ENCODE measurements at places on chromosomes 13 and 19. TPM values are rescaled to one million over a fixed set of nuclear protein-coding genes. Genes with fewer than 3 reads are reported as not detected.
A peak's percentile ranks its signal among the peaks of the same experiment; 100 is the strongest.

DNA sequence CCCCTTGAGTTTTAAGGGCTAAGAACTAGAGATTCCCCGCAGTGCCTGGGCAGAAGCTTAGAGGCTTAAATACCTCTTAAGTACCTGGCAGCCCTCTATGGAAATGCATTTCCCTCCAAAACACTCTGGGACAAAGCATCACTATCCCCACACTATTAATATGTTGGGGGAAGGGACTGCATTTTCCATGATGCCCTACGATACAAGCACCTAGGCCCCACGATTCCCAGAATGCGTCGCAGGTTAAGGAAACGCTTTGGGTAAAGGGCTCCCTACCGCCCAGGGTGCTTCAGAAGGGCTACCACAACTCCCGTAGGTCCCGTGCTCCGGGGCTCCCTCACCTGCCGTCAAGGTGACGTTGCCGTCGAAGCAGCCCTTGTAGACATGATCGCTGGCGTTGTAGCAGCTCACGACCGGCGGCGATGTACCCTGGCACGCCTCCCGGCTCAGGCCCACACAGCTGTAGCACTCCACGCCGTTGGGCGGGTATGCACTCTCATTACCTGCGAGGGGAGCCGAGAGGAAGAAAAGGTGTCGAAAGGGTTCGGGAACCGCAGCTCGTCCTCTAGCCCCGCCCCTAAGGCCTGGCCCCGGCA is 2.5 kb downstream of the LYPD3 start:
- DNase-seq: no peak

DNA sequence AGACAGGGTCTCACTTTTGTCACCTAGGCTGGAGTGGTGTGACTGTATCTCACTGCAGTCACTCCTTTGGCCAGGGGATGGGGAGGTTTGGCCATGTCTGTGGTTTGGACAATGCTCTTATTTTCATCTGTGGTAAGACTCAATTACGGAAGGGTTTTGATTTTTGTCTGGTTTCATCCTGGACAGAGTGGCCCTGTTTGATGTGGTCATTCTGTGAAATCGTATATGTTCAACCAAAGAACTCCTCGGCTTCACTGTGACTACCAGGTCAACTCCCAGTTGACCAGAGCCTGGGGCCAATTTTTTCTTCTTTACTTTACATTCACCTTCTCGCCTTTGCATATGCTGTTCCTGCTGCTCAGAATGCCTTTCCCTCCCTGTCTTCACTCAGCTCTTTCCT is 6.8 kb upstream of the CCDC124 start:
- no peak for DNase-seq

DNA sequence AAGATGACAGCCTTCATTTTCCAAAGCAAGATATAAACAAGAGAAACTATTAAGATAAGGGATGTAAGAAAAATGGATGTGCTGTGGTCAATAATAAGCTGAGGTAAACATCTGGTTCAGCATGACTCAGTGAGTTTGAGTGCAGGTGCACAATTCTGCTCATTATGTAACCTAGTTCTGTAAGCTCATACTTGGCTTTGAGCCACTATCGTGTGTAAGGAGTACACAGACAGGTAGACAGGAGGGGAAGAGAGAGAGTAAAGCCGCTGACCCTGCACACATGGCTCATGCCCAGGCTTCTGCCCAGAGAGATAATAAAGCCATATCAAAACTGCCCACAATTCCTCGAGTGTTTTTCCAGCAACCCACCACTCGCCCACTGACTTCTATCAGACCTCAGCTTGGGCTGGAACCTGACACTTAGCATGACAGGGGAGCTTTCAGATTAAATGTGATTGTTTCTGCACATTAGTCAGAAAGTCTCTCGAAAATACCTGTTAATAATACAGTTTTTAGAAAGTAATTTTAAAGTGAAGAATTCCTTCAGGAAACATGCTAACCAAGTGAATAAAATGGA is 51.7 kb downstream of the ZNF91 start:
- DNase-seq: no peak

DNA sequence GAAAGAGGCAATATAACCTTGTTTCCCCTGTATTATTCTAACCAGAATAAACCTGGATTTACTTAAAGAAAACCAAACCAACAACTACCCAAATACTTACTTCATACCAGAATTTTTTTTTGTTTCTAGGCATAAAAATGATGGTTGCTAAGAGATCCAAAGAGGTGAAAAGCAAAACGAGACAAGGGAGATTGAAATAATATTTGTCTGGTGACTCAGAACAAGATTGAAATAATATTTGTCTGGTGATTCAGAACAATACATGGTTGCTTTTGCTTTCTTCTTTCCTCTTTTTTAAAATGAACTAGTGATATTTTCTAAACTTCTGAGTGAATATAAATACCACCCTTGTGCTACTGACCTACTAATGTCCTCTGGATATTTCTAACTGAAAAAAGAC is 592.9 kb downstream of the KCTD12 start:
- no peak for DNase-seq

GRCh38 chr13:81048026-81048461 is 707.1 kb upstream of the SPRY2 start:
- no peak for DNase-seq

GRCh38 chr13:111532111-111532510 is 211.7 kb downstream of the TEX29 start:
- DNase-seq: no peak

- DNase-seq: no peak
Observed at GRCh38 chr13:27006519-27007161, 165.0 kb downstream of the USP12 start.

- DNase-seq: no peak
Observed at GRCh38 chr19:17357724-17358123, 19.4 kb downstream of the PLVAP start.

DNA sequence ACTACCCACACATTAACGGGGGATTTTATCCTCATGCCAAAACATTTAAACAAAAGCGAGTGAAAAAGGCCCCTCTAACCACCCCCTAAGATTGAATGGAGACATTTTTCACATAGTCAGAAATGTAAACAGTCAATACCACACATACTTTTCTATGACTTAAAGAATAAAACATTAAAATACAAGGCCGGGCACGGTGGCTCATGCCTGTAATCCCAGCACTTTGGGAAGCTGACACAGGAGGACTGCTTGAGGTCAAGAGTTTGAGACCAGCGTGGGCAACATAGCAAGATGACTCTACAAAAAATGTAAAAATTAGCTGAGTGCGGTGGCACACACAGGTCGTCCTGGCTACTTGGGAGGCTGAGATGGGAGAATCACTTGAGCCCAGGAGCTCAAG is 47.3 kb downstream of the MPHOSPH8 start:
- DNase-seq: no peak

DNA sequence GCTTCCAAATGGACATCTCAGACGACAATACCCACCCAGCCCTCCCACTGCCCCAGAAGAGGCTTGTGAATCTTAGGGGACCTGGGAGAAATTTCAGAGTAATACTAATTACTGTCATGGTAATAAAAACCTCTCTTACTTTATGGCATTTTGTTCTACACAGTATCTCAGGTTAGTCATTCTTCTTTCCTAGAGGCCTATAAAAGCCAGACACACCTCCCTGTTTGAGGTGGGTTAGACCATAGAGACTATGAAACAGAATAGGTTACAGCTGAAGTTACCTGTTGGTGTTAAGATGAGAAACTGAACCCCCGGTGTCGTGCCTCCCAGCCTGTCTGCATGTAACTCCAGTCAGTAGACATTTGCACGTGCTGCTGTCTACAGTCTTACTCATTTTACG is 113.9 kb downstream of the SLC7A1 start:
- no peak for DNase-seq

DNA sequence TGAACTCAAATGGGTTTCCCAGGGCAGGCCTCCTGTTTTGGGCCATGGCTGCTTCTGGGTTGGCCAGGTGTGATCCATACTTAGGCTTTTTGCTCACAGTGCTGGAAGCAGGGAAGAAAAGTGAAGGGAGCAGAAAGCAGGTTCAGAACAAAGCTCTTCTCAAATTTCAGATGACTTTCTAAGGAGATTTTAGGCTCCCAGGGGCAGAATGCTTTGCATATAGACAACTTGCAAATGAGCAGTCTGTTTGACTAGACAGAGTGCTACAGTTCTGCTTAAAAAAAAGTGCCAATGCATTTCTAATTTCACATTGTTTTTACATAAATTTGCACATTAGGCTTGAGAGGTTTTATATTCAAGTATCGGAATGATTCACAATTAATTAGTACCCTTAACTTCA is 2.6 kb upstream of the SLC10A2 start:
- DNase-seq: no peak

- DNase-seq: no peak
Observed at GRCh38 chr13:39818953-39819352, 163.5 kb downstream of the COG6 start.

DNA sequence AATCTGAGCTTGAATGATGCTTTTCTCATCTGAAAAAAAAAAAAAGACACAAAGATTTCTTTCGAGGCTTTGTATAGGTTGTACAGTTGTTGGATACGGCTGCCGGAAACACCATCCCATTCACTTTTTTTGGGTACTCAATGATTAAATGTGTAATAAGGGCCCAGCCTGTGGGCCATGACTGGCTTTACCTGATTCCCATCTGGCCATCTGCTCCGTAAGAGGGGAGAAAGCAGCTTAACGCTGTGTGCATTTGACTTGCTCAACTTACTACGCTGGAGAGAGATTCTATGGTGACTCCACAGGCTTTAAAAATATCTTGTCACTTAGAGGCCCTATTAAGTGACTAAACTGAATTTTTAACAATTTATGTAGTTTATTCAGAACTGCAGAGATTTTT is 731 bp downstream of the ZNF558 start:
- no peak for DNase-seq

DNA sequence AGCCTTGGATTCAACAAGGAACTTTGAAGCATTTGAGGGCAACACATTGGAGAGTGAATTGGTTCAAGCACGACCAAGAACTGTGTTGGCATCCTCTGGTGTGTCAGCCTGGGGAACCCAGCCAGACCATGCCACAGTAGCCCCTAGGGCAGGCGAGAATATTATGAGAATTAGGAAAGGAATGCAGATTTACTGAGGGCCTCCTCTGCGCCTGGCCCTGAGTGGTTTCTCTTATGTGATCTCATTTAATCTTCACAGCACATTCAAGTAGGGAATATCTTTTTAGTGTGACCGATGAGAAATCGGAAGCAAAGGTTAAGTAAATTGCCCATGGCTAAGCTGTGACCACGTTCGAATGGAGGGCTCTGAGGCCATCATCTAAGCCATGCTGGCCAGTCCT is 15.3 kb upstream of the ERICH6B start:
- no peak for DNase-seq

- no peak for DNase-seq
Observed at GRCh38 chr13:48646791-48647190, 6.9 kb upstream of the CYSLTR2 start.

- DNase-seq: peak; percentile 48
Observed at GRCh38 chr19:12841094-12841493, 2.8 kb downstream of the MAST1 start.

DNA sequence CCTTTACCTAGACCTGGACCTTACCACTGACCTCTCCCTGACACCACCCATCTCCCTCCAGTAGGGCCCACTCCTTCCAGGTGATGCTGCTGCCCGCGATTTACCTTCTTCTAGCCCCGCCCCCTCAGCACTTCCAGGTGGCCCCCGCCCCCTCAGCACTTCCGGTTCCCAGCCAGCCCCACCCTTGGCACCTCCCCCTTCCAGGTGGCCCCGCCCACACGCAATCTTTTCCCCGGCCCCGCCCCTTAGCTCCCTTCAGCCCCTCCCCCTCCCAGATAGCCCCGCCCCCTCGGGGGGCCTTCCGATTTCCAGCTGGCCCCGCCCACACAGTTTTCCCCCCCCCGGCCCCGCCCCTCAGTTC is 586 bp downstream of the LIG1 start:
- DNase-seq: peak; percentile 91

GRCh38 chr13:25731037-25731436 is 320.8 kb downstream of the SHISA2 start:
- no peak for DNase-seq

DNA sequence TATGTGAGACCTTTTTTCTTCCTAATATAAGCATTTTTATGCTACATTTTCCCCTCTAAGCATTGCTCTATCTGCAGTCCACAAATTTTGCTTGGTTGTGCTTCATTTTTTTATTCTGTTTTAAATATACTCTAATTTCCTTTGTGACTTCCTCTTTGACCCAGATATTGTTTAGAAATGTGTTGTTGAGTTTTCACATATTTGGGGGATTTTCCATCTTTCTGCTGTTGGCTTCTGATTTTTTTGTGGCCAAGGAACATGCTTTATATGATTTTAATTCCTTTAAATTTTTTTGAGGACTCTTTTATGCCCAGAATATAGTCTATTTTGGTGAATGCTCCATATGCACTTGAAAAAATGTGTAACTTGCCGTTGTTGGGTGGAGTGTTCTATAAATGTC is 22.9 kb downstream of the UBAC2 start:
- no peak for DNase-seq

- no peak for DNase-seq
Observed at GRCh38 chr19:4374498-4375163, 25.7 kb downstream of the SH3GL1 start.

GRCh38 chr13:48492096-48492440 is 40.8 kb downstream of the RCBTB2 start:
- no peak for DNase-seq

GRCh38 chr13:25840931-25841330 is 210.9 kb downstream of the SHISA2 start:
- no peak for DNase-seq

- no peak for DNase-seq
Observed at GRCh38 chr19:33508431-33508830, 13.2 kb downstream of the PEPD start.

GRCh38 chr19:21269813-21270212 is 59.4 kb downstream of the ZNF708 start:
- no peak for DNase-seq

DNA sequence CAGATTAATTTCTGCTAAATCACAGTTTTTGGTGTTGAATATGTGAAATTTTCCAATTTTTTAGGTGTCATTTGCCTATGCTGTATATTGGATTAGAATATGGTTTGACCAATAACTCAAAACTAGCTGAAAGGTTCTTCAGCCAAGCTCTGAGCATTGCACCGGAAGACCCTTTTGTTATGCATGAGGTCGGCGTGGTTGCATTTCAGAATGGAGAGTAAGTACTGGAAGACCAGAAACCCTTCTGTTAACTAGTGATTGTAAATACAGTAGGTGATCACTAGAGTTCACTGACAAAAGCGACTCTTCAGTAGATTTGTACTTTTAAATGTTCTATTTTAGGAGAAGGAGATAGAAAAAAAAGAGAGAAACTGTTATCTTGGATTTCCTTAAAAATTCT is 22.3 kb downstream of the CDC16 start:
- DNase-seq: no peak

GRCh38 chr19:30722186-30722585 is 350.0 kb downstream of the ZNF536 start:
- no peak for DNase-seq

GRCh38 chr13:95568131-95568530 is 15.6 kb downstream of the CLDN10 start:
- no peak for DNase-seq

- no peak for DNase-seq
Observed at GRCh38 chr19:55031178-55031577, 6.9 kb downstream of the GP6 start.

The KLF2 gene
- total RNA-seq: 241 TPM

The PEX11G gene
- total RNA-seq: 0.68 TPM

The HMG20B gene
- total RNA-seq: 60.7 TPM

The CYP2A7 gene
- total RNA-seq: not detected

The POU4F1 gene
- not detected for total RNA-seq

The ADAMTS10 gene
- total RNA-seq: 0.39 TPM

The IFNL1 gene
- not detected for total RNA-seq

The LRRC63 gene
- total RNA-seq: not detected

The LILRA1 gene
- total RNA-seq: not detected

The GJB2 gene
- not detected for total RNA-seq

The GSX1 gene
- total RNA-seq: not detected

The ZNF491 gene
- total RNA-seq: 1.7 TPM

The FCAR gene
- total RNA-seq: not detected

The ZNF790 gene
- 15.1 TPM for total RNA-seq

The UBE2L5 gene
- total RNA-seq: 0.57 TPM

The C3 gene
- 2.0 TPM for total RNA-seq

All from B cell (primary cell).